Regular cardiac myocyte (primary cell): ENCODE measurements at places on chromosomes 1 and 21. TPM values are rescaled to one million over a fixed set of nuclear protein-coding genes. Genes with fewer than 3 reads are reported as not detected.

TEX38 gene
- total RNA-seq = not detected in 2 replicates

CHAF1B gene
- total RNA-seq = 1.4 and 5.8 TPM in 2 replicates

RBBP4 gene
- total RNA-seq = 75.0 and 108 TPM in 2 replicates

ASPM gene
- total RNA-seq = 4.8 and 37.6 TPM in 2 replicates

LAMB3 gene
- total RNA-seq = 3.5 and 11.3 TPM in 2 replicates

RORC gene
- total RNA-seq = not detected in 2 replicates

ITLN2 gene
- total RNA-seq = 1.4 TPM in 1 of 2 replicates, not detected in the other

APCS gene
- not detected in 2 replicates for total RNA-seq
